Activated CD4-positive, alpha-beta T cell treated with anti-CD3 and anti-CD28 coated beads for 4 hours (primary cell): ENCODE measurements at places on chromosomes 4 and X.

DNA sequence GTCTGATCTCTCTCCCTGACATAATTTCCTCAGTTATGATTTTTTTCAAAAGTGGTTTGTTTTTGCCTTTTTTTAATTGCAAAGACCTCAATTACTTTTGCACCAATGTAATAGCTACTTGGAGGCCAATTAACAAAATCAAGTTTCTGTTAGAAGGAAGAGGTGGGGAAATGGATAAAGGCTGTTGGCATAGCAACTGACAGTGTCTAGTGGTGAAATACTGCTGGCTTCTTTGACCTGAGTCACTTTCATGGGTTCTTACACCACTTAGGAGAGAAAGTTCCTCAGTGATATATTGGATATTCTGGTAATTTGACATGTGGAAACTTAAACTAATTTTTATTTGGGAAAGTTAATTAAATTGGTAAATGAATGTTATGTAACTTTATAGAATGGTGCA is 26.5 kb upstream of the ATP8A1 start:
- DNase-seq: no peak

DNA sequence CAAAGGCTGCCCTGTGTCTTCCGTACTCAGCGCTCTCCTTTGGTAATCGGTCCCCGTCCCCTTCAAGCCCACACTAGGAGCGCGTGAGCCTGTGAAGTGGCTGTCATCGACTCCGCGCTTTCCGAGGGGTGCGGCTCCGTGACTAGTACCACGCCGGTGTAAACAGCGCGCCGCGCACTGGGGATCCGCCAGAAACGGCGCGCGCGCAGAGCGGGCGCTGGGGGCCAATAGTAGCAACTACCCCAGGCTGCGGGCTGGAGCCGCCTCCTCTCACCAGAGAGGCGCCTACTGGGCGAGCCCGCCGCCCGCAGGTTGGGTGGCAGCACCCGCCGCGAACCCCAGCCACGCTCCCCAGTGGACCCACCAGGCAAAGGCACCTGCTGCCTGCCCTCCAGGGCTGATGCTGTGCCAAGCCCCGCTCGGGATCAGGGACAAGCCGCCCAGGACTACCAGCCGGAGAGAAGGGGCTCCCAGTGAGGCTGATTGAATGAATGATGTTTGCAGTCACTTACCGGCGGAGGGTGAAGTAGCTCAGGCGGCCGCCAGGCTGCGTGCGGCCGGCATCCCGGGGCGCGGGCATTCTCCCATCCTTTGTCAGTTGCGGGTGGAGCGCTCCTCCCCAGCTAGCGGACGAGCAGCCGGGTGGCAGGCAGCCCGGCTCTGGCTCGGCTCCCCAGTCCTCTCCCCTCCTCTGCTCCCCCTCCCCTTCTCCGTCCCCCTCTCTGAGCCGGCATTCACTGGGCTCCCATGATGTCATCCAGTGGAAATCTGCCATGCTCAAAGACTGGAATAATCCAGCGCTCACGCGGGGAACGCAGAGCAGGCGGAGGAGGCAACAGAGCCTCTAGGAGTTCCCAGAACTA is 370.3 kb upstream of the SMIM31 start:
- DNase-seq: no peak

GRCh38 chr4:184282895-184283654 is 65.4 kb upstream of the ENPP6 start:
- DNase-seq: no peak

DNA sequence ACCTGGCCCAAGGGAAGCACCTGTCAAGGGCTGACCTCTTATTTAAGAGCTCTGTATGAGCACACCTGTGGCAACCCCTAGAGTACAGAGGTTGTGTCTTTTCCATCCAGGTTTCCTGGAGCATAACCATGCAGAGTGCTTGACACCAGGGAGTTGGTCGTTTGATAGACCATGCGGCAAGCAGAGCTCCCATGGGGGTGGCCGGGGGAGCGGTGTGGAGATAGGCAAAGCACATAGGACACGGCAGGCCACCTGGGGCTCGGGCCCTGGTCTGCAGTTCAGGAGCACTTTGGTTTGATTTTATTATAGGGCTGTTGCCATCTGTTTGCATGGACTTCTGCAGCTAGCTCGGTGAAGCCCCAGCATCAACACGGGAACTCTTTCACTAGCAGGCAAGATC is 95.0 kb upstream of the MTM1 start:
- no peak for DNase-seq

DNA sequence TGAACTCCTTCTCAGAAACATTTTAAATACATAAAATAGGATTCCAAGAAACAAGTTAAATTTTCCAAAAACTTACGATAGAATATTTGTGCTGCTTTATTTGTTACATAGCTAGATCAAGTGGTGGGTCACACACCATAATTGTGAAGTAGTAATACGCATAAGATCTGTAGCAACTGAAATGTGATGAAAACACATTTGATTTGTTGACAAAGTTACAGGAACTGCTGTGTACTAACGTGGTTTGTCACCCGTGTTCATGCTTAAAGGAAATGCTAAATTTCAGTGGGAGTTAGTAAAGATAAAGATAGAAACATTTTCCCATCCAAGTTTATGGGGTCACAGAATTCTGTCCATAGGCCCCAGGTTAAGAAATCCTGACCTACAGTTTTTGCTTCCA is 34.1 kb upstream of the PHEX start:
- no peak for DNase-seq

DNA sequence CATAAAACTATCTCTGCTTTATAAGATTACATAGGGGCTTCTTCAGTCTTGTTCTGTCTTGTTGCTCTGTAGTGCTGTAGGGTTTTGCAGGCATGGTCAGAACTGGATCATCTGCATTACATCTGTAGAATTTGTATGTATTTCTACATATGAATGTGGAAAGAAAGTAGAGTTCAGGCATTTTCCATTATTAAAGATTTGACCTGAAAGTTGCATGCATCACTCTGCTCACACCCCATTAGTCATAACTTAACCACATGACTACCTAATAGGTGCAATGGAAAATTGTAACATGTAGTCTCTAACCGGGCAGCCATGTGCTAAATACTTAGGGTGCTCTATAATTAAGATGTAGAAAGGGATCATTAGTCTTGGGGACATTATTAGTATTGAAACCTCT is 45.7 kb upstream of the AGA start:
- no peak for DNase-seq

GRCh38 chr4:137470806-137471205 is 61.5 kb downstream of the PCDH18 start:
- DNase-seq: no peak

- no peak for DNase-seq
Observed at GRCh38 chr4:3823496-3824341, 57.5 kb downstream of the ADRA2C start.

GRCh38 chrX:13094828-13095341 is 50.5 kb upstream of the FAM9C start:
- no peak for DNase-seq

DNA sequence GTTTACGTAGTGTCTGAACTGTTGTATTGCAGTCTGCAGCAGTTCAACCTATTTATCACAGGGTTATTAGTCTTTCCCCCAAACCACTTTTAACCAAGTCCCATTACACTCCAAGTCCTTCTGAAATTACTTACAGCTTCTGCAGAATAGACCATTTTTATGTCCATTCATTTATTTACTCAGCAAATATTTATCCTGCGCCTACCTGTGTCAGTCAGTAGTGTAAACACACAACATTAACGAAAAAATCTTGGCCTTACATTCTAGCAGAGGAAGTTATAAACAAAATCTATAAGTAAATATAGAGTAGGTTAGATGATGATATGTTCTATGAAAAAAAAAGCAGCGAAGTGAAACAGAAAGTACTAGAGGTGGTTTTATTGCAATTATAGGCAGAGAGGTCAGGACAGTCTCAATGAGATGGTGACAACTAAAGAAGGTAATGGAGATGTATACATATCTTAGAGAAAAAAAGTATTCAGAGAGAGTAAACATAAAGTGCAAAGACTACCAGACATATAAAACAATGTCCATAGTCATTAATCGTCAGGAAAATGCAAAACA is 534.7 kb downstream of the KCNIP4 start:
- no peak for DNase-seq

GRCh38 chr4:105140684-105141490 is 5.8 kb upstream of the TET2 start:
- DNase-seq: peak; percentile 39

GRCh38 chrX:150599226-150599625 is 30.8 kb downstream of the MTM1 start:
- no peak for DNase-seq

DNA sequence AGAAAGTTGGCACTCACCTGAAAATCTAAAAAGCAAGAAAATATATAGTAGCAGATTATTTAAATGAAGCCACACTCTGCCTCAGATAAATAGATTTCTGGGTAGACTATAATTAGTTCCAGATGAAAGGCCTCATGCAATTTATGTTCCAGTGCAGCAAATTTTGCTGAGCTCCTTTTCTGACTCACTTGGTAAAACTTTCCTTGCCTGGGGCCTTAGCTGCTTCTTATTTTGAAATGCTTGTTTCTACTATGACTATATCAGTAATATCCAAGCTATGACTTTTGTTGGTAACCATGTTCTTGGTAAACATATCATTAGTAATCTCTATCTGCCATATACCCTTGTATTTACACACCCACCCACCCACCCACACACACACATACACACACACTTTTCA is 961.8 kb downstream of the SH3BGRL start:
- no peak for DNase-seq

DNA sequence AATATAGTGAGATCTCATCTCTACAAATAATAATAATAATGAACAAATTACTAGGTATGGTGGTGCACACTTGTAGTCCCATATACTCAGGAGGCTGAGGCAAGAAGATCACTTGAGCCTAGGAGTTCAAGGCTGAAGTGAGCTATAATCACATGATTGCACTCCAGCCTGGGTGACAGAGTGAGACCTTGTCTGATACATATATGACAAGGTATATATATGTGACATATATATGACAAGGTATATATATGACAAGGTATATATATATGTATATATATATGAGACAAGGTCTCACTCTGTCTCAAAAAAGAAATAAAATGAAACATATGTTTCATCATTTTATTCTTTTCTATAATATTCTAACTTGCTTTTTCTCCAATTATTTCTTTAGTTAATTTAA is 278.1 kb upstream of the TET2 start:
- no peak for DNase-seq
